ENCODE measurements at places on chromosomes 1 and 21.

GRCh38 chr1:41950820-41951219 is 32.1 kb upstream of the HIVEP3 start:
- DNase-seq, result no peak

DNA sequence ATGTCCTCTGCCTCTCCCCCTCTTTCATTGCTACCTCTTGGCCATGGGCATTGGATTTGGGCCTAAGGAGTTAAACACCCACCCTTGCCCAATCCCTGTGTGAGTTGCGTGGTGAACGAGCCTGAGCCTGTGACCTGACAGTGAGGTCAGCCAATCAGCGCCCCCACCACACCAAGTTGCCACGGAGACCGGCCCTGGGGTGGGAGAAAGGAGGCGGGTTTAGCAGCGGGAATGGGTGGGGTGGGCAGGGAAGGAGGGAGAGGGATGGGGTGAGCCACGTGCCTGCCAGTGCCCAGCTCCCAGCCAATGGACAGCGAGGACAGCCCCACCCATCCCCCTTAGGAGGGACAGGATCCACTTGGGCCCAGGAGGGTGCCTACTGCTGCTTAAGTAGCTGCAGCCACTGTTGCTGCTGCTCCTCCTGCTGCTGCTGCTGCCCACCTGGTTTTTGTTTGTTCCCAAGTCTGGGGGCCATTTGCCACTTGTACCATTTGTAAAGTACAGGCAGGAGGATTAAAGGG is 9.5 kb downstream of the ZBTB7B start:
- DNase-seq, result no peak

DNA sequence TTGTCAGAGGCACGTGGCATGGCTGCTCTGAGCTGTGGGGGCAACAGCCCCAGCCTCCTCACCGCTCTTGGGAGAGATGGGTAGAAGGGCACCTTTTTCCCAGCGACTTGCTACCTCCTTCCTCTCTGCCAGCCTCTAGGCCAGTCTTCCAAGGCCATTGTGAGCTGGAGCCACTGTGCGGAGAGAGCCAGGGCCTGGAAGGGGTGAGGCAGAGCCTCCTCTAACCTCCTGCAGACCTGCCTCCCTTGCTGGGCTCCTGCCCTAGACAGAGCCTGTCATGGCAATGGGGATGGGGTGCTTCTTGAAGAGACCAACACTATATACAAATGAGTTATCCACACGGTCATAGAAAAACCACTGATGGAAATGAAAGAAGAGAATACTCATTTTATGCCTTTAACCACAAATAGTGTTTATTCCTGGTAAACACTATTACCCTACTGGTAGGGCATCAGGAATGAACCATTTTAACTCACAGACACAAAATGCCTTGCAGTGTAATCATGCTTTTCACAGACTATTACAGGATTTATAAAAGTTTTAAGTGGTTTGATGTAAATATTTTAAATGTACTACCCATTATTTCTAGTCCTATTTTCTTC is 5.0 kb upstream of the IGFN1 start:
- no peak for DNase-seq

DNA sequence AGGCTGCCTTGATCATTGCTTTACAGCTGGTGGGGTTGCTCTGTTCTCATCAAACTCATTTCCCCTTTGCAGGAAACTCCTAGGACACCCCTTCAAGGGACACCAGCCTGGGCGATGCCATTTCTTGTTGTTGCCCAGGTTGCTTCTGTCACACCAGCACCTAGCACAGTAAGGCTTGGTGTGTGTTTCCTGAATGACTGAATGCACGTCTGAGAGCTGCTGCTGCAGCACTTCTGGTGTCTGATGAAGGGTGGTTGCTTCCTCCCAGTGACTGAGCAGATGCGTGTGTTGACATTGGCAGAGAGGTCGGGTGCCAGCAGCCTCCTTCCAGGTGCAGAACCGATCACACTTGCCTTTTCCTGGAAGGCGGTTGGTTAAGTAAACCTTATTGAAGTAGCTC is 477.4 kb downstream of the CAMTA1 start:
- DNase-seq, result no peak

DNA sequence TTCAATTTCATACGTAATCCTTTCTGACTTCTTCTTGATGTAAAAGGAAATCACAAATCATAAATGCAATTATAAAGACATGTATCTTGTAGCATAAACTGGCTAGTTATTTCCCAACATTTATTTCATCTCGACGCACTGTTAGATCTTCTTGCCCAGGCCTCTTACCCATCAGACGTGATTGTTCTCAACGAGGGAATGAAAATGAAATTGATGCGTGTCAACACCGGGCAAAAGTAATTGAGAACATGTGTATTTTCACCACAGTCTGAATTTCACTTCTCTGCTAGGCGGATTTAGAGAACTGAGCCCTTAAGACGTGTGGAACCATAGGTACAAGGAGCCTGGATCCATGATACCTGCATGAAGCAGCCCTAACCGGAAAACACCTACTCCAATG is 519.7 kb downstream of the KCNT2 start:
- DNase-seq, result no peak

- no peak for DNase-seq
These were observed 29.0 kb downstream of the DUSP10 start for GRCh38 chr1:221712776-221713431.

GRCh38 chr1:9071554-9072235 is 2.3 kb upstream of the SLC2A5 start:
- no peak for DNase-seq
